Stimulated activated CD8-positive, alpha-beta memory T cell treated with anti-CD3 and anti-CD28 coated beads, Interleukin-12 subunit alpha, Interleukin-12 subunit beta, amount 100 ng/mL, for 1 hour (primary cell): ENCODE measurements at places on chromosomes 12 and 14.

DNA sequence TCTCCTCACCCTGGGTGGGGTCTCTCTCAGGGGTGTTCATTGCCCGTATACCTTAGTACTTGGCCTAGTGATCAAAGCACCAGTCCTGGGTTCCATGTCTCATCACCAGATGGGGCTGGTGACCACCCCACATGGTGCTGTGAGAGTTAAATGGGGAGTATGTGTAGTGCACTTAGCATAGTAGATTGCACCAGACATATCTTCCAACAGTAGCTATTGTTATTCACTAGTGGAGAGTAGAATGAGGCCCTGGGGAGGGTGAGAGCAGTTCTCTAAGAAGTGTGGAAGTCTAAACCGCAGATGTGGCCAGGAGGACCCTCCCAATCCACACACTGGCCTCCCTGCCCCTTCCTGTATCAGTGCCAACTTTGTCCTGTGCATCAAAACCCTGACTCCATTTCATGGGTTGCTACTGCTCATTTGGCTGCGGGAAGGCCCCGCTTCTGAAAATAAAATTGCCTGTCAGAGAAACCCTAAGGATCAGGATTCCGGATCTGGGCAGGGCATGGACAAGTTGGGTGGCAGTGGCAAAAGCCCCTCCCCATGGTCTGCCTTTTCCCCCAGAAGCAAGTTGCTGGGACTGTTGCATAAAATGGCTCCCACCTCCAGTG lies 4.4 kb downstream of the CD9 start:
- DNase-seq, result no peak

DNA sequence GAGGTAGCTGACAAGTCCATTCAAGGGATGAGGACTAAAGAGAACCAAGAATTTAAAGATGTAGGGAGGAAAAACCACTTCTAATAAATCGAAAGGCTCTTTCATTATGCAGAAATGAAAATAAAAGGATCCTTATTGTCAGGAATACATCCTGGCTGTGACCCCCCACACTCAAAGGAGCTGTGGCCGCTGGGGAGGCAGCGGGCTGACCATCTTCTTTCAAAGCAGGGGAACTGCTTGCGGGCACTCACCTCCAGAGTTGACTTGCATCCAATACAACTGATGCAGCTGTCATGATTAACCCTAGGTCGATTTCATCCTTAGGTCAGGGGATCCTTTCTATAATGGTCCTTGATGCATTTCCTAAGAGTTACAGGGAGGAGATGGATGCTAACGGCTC lies 35.3 kb downstream of the TRAFD1 start:
- no peak for DNase-seq

GRCh38 chr12:27560126-27560525 lies 36.1 kb downstream of the PPFIBP1 start:
- DNase-seq, result no peak

DNA sequence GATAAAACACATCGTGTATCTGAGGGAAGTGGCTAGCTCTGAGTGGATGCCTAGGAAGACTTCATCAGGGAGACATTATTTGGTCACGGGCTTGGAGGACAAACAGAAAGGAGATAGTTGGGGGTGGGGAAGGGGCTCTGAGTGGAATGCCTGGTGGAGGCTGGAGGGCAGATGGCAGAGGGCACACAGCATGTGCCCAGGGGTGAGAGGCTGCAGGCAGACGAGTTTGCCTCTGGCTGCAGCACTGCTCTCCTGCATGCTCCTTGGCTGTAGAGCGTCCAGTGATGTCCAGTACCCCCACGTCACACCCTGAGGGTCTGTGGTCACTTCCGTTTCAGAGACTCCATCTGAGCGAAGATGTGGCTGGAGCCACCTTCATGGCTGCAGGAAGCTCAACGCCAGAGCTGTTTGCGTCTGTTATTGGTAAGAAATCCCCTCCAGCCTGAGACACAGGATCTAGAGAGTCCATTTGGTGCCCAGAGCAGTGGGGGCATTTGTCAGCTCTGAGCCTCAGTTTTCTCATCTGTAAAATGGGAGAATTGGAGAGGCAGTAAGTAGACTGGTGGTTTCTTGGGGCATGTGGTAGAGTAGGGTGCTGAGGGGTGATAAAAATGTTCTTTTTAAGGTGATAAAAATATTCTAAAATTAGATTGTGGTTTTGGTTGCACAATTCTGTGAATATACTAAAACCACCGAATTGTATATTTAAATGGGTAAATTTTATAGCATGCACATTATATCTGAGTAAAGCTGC lies 71.7 kb upstream of the RIN3 start:
- no peak for DNase-seq

DNA sequence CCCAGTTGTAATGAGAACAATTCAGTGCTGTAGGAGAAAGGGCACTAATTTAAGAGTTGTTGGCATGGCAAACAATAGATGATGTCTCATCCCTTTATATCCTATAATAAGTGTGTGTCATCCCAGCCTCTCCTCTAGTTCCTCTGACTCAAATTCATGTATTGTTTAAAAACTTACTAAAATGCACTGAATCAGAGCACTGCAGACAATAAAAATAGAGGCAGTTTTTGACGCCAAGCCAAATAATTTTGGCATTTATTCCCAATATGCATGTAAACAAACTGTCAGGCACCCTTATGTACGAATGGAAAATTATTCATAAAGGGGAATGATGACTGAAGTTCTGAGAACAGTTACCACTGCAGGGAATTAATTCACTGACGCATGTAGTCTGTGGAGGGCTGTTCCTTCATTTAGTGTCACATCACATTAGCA lies 57.9 kb upstream of the TMX1 start:
- no peak for DNase-seq

DNA sequence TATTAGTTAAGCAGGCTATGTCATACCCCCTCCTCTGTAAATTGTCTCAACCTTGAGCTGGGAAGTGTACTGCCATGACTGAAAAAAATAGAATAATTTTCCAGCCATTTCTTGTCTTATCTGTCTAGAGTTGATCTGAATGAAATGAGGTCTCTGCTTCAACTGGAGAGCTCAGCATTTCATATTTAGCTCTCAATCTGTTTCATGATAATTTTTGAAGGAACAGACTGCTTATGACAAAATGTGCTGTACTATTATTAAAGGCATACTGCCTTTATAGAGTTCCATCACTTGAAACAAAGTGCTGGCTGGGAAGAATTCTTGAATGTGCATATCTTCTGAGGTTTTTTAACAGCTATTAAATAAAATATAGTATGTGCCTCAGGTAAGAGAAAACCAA lies 19.1 kb downstream of the PTPRO start:
- no peak for DNase-seq

GRCh38 chr14:77844802-77845201 lies 44.9 kb downstream of the ADCK1 start:
- DNase-seq, result no peak

- no peak for DNase-seq
These were observed 213.5 kb upstream of the SLC38A2 start for GRCh38 chr12:46585854-46586621.
